ENCODE measurements at places on chromosomes 11 and 22.

DNA sequence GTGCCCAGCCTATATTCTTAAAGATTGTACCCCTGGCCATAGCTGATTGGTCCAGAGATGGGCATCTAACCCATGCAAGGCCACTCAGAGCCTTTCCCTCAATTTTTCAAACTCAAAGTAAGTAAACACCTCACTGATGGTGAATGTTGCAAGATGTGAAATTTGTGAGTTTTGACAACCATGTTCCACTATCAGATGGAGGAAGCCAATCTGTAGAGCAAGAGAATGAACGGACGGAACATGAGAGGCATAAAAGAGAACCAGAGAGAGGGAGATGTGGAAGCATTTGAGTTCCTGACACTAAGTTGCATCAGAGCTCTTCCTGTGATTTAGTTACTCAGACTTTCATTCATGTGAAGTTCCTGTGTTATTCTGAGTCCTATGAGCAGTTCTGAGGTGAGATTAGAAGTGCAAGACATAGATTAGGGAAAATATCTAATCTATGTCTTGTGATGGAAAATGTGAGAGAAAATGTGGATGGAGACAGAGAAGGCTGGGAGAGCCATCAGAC, 73.3 kb downstream of the PRSS23 start:
- no peak for DNase-seq

- peak; percentile 3 for DNase-seq
Observed at GRCh38 chr11:70292863-70293262, 22.4 kb downstream of the PPFIA1 start.

DNA sequence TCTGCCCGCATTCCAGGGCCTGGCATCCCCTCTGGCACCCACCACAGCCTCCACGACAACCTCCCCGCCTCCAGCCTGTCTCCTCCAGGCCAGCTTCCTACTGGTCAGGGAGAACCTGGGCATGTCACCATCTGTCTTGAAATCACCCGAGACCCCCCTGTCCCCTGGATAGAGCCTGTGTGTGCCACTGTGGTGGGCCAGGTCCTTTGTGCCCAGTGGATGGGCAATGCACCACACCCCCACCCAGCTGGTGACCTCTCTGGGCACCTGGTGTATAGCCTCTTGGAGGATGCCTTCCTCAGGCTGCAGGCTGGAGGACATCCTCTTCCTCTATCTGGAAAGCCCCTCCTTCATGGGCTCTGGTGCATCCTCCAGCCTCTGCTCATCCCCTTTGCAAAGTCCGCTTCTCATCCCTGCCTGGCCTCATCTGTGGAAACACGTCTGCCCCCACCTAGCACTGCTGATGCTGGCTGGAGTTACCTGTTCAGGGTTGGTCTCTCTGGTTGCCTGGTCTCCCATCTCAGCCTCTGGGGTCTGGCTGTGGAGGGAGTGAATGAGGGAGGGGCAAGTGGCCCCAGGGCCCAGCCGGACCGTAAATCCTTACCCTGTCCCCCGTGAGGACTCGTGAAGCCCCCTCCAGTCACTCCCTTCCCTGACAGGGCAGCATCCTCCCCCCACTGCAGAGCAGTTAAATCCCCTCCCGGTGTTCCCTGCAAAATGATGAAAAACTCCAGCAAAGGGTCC, 589.6 kb downstream of the TBC1D22A start:
- DNase-seq = no peak

- DNase-seq = no peak
Observed at GRCh38 chr11:17483505-17483904, 6.9 kb upstream of the ABCC8 start.

DNA sequence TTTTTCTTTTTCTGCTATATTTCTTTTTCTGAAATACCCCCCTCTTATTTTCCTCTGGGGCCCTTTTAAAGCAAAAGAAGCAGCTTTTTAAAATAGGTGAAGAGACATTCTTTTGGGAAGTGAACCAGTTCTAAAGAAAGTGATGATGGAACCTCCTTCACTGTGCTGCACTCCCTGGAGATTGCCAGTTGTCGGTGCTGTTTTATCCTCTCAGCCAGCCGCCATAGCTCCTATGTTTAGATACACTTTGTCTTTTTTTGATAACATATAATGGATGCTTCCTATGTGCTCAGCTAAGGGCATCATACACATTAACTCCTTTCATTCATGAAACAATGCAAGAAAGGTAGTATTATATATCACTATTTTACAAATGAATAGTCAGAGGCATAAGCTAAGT, 14.0 kb downstream of the CFAP300 start:
- DNase-seq = no peak

GRCh38 chr11:44976576-44976975, 25.9 kb upstream of the TP53I11 start:
- DNase-seq = no peak

DNA sequence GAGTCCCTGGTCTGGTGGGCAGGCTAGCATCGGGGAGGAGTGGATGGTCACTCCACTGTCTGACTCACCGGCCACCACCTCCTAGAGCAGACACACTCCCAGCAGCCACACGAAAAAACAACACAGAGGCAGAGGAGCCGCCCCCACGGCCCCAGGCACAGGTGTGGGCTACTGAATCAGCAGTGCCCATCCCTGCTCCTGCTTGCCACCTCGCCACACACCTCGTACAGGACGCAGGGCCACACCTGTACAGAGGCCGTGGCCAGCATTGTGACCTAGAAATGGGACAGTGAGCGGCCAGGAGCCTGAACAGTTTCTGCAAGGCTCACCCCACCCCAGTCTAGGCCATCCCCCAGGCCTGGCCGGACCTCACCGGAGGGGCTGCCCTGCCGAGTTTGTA, 14.0 kb downstream of the TRIM29 start:
- no peak for DNase-seq

DNA sequence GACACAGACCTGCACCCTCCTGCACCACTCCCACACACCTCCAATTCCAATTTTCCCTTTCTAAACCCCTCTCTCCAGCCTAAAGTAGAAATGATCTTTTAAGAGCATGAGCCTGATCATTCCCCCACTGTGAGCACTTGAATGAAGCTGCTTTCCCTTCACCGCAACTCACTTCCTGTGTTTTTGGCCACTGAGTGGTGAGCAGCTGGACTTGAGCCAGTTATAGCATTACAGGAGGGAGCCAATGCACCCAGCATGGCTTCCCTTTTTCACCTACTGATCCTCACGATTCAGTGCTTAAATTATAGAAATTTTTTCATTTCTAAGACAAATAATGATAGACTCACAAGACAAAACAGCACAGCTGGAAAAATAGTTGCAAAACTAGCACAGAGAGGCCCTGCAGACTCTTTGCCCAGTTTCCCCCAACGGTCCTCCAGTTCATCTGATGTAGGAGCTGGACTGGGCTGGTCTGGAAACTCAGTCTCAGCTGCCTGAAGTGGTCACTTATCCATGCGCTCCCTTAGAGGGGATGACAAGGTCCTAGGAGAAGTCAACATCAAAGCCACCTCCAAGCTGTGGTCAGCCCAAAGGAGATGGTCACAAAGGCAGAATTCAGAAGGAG, 9.7 kb upstream of the APOL4 start:
- DNase-seq = no peak

GRCh38 chr11:91869686-91870085, 354.9 kb upstream of the FAT3 start:
- no peak for DNase-seq

DNA sequence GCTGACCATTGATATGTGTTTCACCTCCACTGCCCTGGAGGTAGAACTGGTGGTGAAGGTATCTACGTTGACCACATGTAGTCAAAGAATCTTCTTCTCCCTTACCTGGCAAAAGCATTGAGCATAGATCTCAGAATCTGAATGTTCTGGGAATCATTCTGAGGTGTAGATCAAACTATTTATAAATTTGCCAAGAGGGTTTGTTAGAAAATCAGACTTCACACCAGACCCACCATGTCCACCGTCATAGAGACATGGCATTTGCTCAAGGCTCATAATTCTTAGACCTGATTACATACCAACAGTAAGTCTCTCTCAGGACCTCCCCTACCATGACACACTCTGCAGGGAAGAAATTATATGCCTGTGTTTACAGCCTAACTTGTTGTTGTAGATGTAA, at the start of gene OR8B2:
OR8B2 (minus strand) TSS at position 101 of the 400 bp plus-strand sequence. CDS start 1,156 bp downstream, outside the sequence.
- no peak for DNase-seq

- no peak for DNase-seq
Observed at GRCh38 chr11:28466506-28466905, 358.3 kb downstream of the METTL15 start.

GRCh38 chr11:65637794-65638419, at the start of gene SIPA1:
Gene SIPA1, plus strand, starts transcription at chr11:65638101. Its CDS starts 2,821 bp downstream, at chr11:65640922.
- DNase-seq = peak; percentile 83

- no peak for DNase-seq
Observed at GRCh38 chr11:122137078-122137793, 21.2 kb upstream of the BLID start.

- peak; percentile 6 for DNase-seq
Observed at GRCh38 chr11:2576111-2576510, 123.7 kb downstream of the KCNQ1OT1 start.

GRCh38 chr11:43736502-43737200, 56.1 kb downstream of the HSD17B12 start:
- no peak for DNase-seq

DNA sequence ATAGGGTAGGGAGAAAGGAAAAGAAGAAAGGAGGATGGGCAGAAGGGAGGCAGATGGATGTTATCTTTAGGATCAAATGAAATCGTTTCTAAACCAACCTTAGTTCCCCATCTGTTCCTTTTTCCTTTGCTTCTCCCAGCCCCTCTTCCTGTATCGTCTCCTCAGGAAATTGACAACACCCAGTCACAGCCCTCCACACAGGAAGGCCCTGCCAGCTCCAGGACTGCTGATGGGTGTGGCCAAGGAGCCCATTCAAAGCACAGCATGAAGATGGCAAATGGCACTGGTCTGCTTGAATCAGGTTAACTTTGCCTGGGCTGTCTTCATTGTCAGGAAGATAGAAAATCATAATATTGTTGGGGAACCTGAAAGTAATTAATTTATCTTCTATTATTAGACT, 164.8 kb downstream of the C11orf87 start:
- no peak for DNase-seq

DNA sequence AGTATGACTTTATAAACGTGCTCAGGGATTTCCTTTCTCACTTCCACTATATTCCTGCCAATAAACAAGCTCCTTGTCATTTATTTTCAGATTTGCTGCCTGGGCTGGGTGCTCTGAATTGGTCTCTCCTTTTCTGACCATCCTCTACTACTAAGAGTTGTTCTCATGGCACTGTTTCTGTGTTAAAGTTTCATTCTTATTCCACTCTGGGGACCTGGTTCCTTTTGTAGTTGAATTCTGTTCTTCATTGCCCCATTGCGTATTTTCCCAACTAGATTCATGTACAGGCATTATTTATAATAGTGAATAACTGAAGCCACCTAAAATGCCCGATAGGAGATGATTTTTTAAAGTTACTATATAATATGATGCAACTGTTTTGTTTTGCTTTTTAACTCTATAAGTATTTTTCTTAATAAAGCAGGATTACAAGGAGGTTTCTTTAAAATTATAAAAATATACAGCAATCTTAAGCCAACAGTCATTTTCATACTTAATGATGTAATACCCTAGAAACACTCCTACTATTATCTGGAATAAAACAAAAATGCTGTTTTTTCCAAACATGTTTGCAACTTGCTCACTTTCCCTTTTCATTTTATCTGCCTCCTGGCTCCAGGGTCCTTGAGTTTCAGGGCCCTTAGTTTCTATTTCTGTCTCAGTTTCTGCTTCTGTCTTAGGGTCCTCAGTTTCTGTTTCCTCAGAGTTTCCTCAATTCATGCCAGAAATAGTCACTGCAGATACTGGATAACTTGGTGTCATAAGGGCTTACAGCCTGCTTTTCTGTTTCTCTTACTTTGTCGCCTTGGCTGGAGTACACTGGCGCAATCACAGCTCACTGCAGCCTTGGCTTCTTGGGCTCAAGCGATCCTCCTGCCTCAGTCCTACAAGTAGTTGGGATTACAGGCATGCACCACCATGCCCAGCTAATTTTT, 9.8 kb upstream of the FUT4 start:
- DNase-seq = no peak

GRCh38 chr11:106697058-106697457, 321.2 kb downstream of the GUCY1A2 start:
- DNase-seq = no peak

DNA sequence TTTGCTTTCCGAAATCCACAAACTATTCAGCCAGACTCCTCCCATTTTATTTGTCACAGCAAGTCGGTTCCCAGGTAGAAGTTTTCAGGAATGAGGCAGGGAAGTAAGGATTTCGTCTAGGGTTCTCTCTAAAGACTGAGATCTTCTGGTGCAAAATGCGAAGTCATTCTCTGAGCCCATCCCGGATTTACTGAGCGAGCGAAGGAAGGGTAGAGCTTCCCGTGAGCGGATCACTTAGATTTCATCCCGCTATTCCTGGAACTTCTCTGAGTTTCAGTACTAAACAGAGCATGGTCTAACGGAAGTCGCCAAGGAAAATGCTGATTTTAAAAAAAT, 3.1 kb upstream of the CALCA start:
- DNase-seq = no peak

- no peak for DNase-seq
Observed at GRCh38 chr11:38005597-38005996, 1407.6 kb upstream of the RAG2 start.

- DNase-seq = no peak
Observed at GRCh38 chr11:66539870-66540213, 6.0 kb downstream of the ZDHHC24 start.

- DNase-seq = no peak
Observed at GRCh38 chr11:124842305-124842704, 22.9 kb upstream of the ROBO3 start.

DNA sequence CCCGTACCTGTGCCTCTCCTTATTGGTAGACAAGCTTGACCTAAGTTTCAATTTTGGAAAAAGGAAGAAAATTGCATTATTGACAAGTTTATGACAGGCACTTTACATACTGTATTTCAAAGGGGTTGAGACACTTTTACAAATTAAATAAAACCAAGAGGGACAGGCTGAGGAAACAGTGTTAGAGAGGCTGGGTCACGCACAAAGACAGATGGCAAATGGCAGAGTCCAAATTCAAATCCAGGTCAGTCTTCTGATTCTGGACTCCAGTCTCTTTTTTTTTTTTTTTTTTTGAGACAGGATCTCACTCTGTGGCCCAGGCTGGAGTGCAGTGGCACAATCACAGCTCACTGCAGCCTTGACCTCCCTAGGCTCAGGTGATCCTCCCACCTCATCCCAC, 10.1 kb downstream of the TRIM66 start:
- DNase-seq = no peak

- no peak for DNase-seq
Observed at GRCh38 chr11:2309251-2310072, 7.6 kb downstream of the TSPAN32 start.

GRCh38 chr11:77233011-77233410, 68.5 kb downstream of the GDPD4 start:
- no peak for DNase-seq

GRCh38 chr11:9148035-9148434, 56.6 kb upstream of the SCUBE2 start:
- DNase-seq = no peak
